ENCODE measurements at places on chromosomes 4 and X.
A peak's percentile ranks its signal among the peaks of the same experiment; 100 is the strongest.

DNA sequence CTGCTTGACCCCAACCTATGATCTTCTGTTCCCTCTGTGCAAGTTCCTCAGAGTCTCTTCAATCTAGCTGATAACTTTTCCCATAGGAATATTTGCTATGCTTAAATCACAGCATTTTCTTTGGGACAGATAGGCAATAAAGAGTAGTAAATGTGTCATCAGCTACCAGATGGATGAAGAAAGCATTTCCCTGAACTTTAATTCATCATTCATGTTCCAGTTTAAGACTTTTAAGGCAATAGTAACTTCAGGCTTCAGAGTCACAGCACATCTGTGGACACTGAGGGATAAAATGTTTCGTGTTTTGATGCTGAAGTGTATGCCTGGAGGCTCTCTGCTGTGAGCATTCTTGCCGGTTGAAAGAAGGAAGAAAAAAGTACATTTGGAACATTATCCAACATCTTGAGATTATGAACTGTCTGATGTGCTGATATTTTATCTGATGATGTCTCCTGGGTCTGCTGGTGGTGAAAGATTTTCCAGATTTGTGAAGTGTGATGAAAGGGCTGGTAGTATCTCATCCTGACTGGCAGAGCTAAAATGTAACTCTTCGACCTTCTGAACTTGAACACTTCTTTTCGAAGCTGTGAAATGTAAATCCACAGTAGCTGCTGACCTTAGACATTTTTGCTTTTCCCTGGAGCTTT is 133.7 kb downstream of the DCLK2 start:
- no peak for DNase-seq

- no peak for DNase-seq
Measured at GRCh38 chr4:4480685-4481398, 61.0 kb downstream of the STX18 start.

GRCh38 chrX:46582325-46582724 is 8.8 kb downstream of the CHST7 start:
- no peak for DNase-seq

- no peak for DNase-seq
Measured at GRCh38 chrX:10931976-10932375, 179.2 kb upstream of the HCCS start.

DNA sequence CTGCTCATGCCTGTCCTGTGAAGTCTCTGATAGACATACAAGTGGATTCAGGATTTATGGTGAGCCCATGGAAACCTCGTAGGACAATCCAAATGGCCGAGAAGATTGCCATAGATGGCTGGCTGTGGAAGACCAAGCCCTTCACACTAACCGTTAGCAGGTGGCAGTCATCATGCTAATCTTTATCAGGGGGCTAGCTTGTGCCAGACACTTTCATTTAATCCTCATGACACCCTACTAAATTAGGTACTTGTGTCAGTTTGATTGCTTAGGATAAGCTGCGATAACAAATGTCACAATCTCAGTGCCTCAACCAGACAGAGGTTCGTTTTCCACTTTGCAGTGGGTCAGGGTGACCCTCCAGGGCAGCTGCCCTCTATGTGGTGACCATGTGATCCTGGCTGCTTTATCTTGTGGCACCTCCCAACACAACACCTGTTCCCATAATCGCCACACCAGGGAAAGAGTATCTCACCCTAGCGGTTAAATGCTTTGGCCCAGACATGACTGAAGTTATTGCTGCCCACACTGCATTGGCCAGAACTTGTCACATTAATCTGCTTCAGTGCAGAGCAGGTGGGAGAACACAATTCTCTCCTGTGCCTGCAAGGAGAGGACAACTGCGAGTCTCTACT is 60.8 kb downstream of the REPS2 start:
- DNase-seq = no peak

- no peak for DNase-seq
Measured at GRCh38 chrX:134251241-134251640, 14.3 kb downstream of the CCDC160 start.

- DNase-seq = no peak
Measured at GRCh38 chrX:156001001-156001666, 3.6 kb downstream of the IL9R start.

DNA sequence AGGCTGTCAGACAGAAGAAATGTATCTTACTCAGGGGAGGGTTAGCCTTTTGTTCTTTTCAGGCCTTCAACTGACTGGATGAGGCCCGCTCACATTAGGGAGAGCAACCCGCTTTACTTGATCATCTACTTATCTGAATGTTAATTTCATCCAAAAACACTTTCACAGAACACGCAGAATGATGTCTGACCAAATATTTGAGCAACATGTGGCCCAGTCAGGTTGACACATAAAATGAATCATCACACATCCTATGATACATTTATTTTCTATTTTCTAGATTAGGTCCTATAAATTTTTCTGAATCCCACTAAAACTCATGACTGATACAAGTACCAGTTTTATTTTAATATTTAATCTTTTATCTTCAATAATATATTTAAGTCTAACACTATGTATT is 260.3 kb downstream of the IL15 start:
- no peak for DNase-seq

DNA sequence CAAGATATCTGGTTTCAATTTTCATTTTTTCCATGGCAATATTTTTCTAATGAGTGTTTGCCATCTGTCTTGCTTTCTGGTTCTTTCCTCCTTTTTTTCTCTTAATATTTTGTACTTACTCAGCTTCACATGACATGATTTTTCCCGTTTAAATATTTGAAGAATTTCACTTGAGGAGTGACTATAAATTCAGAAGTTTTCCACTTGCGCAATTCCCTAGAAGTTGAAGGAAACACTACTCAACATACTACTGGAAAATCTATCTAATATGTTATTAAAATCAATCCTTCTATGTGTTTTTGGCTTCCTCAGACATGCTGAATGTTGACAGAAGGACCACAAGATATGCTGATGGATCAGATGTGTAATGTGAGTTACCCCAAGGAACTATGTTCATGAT is 36.8 kb upstream of the BANK1 start:
- DNase-seq = no peak

DNA sequence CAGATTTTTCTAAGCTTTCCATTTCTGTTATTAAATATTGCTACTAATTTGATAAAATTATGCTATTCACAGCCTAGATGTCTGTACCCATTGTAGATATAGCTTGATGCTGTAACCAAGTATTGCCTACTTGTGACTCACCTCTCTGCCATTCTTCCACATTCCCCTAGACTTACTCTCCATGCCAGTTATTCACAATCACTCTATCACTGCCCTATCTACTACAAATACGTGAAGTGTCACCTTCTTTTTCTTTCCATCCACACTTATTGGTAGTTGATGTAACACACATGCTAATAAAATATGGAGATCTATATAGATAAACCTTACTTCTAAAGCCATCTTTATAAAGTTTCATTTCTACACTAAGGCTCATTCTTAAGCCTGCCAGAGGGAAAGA is 179.4 kb upstream of the PACRGL start:
- DNase-seq = no peak

DNA sequence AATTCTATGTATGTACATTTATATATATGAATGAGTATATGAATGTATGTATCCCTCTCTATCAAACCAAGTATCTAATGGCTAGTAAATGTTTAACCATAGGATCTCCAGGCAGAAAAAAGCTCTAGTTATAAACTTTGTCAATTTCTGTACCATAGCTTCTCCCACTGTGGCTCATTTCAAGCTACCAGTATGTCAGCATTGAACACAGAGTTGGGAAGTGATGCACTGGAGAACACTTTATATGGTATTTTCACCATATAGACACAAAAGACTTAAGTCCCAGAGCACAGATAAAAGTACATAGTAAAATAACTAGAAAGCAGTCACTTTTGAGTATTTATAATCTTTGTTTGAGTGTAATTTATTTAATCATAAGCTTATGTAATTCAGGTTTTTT is 53.9 kb upstream of the ATP8A1 start:
- no peak for DNase-seq

- DNase-seq = no peak
Measured at GRCh38 chr4:66266035-66266434, 595.7 kb upstream of the EPHA5 start.

GRCh38 chrX:29233592-29234183 is 646.4 kb downstream of the IL1RAPL1 start:
- no peak for DNase-seq

DNA sequence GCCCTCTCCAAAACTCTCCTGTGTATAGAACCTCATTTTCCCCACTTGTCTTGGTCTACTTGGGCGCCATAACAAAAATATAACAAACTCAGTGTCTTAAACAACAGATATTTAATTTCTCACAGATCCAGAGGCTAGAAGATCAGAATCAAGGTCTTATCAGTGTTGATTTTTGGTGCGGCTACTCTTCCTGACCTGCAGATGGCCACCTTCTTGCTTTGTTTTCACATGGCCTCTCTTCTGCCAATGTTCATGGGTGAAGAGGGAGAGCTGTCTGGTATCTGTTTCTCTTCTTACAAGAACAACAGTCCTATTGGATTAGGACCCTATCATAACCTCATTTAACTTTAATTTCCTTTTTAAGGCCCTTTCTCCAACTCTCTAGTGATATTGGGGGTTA is 177.3 kb downstream of the PABPC4L start:
- DNase-seq = no peak

DNA sequence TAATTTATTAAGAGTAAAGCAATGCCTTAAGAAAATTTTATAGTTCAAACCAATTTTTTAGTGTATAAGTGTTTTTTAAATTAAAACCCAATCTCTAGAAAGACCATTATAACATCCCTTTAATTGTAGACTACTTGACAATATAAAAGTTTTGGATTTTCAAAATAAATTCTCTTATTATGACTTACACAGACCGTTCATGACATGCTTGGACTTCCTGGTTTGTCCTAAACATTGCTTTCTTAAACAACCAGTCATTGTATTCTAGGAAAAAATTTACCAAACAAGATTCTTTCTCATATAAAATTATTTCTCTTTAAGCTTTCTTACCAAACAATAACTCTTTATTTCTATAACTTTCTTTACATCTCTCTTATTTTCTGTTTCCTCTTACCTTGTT is 49.0 kb upstream of the CXorf51A start:
- DNase-seq = no peak

- DNase-seq = peak; percentile 33
Measured at GRCh38 chr4:48445704-48446103, 37.4 kb upstream of the SLC10A4 start.

DNA sequence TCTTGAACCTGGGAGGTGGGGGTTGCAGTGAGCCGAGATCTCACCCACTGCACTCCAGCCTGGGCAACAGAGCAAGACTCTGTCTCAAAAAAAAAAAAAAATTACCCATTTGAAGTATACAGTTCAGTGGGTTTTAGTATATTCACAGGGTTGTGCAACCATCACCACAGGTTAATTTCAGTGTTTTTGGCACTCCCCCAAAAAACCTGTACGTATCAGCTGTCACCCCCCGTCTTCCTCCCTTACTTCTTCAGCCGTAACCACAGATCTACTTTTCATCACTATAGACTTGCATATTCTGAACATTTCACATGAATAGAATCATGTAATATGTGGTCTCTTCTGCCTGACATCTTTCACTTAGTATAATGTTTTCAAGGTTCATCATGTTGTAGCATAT is 11.7 kb upstream of the PTTG2 start:
- peak; percentile 5 for DNase-seq

DNA sequence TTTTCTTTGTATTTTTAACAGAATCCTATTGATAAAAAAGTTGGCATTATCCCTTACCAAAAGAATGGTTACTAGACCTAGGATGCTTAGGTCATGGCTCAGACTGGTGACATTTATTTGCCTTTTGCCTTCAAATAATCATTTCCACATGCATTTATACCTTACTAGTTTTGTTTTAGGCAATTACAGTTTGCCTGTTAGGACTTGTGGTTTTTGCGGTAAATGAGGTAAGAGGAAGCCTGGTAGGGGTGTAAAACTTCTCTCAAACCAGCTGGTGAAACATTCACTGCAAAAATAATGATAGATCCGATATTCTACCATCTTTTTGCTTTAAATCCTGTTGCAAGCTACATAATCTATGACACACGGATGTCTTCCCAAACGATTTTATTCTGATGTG is 12.1 kb downstream of the LAMP2 start:
- DNase-seq = peak; percentile 44

GRCh38 chr4:25925486-25926201 is 11.6 kb downstream of the SMIM20 start:
- peak; percentile 8 for DNase-seq

DNA sequence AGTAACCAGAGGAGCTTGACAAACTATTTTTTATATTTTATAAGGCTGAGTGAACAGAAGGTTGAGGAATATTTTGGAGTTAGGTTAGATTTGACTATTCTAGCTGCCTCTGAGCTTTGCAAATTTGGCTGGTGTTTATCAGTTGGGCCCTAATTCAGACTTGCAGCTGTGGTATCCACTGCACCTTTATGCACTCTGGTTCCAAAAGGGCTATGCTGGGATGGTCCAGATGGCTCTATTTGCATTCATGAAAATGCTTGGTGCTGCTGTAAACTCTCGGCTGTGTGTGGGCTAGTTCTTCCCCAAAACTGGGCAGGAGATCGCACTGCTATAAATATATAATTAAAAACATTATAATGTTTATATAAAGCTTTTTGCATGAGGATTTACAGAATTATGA is 106.3 kb downstream of the REPS2 start:
- no peak for DNase-seq

DNA sequence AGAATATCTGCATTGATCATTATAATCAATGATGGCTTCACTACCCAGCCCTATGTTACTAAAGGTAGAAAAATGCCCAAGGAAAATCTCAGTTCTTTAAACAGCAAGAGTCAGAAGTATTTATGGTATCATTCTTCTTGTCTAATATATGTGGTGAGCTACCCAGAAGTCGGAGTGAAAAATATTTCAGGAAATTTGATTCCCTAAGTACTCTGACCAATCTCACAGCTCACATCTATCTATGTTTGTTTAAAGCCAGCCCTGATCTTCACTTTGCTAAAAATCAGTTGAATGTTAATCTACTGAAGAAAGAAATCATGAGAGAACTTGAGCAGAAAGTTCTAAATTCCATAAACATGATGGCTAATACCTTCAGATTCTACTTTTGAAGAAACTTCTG is 522.9 kb upstream of the SLIT2 start:
- no peak for DNase-seq

- no peak for DNase-seq
Measured at GRCh38 chrX:13189380-13189779, 130.5 kb downstream of the ATXN3L start.

GRCh38 chrX:118983513-118983912 is 9.1 kb downstream of the LONRF3 start:
- no peak for DNase-seq

DNA sequence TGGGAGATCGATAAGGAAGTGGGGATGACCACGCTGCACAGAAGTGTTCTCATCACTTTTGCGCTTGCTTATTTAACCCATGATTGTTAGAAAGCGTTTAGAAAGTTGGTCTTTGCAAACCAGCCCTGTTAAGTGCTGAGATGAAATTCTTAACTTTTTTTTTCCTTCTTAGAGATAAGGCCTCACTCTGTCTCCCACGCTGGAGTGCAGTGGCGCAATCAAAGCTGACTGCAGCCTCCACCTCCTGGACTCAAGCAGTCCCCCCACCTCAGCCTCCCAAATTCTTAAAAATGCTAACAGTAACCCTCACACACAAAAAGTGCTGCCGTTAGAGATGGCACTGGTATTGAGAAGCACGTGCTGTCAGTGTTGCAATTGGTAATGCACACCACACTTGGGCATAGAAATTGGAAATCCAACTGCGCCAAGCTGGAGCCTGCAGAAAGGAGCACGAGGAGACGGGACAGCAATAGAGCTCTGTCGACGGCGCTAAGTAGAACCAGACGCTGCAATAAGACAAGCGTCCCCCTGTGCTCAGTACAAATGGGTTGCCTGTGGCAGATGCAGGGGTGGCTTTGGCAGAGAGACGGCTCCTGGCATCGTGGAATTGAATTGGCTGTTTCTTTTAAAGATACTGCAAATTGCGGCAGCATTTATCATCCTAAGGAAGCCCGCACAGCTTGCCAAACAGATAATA is 113.4 kb downstream of the TBL1X start:
- DNase-seq = no peak
